ENCODE measurements at places on chromosomes 5 and 9.

- DNase-seq = no peak
These were observed 198.2 kb upstream of the GHR start for GRCh38 chr5:42225009-42225408.

GRCh38 chr5:53008751-53009150 is 19.6 kb downstream of the ITGA2 start:
- DNase-seq = no peak

GRCh38 chr5:21159510-21160059 is 1171.6 kb upstream of the CDH18 start:
- DNase-seq = no peak

DNA sequence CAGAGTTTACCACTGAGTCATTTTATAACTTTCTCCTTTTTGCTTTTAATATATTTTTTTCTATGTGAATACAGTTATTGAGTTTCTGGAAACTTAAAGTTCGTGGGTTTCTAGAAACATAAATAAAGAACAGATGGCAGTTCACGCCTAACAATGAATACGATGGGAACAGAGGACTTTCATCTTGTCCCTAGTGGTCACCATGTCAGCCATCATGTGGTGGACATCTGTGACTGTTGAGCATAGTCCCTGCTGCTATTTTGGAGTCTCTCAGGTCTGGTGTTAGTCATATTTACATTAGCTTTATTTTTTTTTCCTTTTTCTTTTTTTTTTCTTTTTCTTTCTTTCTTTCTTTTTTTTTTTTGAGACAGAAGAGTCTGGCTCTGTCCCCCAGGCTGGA is 85.3 kb downstream of the XRCC4 start:
- no peak for DNase-seq

DNA sequence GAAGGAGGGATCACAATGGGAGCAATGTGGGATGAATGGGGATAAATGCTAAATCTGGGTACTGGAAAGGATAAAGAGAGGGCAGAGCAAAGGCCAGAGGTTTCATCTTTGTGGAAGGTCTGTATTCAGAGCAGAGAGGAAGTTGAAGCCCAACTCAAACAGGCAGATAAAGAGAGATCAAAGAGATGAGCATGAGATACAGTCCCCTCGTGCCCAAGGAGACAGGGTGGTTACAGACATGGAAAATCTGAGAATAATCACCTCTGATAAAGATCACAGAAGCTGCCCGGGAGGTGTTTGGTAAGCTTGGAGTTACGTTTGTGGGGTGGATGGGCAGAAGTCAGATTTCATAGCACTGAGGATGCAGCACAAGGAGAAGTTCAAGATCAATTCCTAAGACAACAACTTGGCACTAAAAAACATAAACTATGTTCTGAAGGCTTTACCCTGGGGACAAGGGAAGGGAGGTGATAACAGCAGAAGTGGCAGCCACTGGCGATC is 459 bp upstream of the ERAP2 start:
- no peak for DNase-seq

- DNase-seq = no peak
These were observed 106.0 kb downstream of the CWC27 start for GRCh38 chr5:64874753-64875152.

DNA sequence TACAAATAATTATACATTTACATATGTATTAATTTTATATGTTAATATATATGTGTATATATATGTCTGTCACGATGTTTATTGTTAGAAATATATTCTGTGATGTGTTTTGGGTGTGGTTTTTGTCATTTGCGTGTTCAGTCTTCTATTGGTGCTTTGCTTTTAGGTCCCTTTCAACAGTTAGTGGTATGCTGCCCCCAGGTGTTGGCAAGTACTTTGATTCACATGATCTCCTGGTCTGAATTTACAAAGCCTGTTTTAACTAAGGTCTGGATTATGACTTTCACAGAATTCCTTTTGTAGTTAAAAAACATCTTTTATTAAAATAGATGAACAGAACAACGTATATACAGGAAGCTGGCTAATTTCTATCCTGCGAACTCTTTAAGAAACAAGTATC is 271.5 kb downstream of the CCDC171 start:
- DNase-seq = no peak

- DNase-seq = no peak
These were observed 256.0 kb downstream of the GRIA1 start for GRCh38 chr5:153746440-153746839.

DNA sequence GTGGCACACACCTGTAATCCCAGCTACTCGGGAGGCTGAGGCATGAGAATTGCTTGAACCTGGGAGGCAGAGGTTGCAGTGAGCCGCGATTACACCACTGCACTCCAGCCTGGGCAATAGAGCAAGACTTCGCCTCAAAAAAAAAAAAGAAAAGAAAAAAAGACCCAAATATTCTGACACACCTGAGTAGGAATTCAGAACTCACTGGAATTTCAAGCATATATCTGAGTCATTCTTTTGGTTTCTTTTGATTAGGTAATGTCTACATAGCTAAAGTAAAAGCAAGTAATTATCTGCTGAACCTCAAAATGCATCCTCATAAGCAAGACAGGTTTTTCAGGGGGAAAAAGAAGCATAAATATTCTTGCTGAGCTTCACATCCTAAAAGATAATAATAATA is 35.9 kb downstream of the ANKRD31 start:
- no peak for DNase-seq

DNA sequence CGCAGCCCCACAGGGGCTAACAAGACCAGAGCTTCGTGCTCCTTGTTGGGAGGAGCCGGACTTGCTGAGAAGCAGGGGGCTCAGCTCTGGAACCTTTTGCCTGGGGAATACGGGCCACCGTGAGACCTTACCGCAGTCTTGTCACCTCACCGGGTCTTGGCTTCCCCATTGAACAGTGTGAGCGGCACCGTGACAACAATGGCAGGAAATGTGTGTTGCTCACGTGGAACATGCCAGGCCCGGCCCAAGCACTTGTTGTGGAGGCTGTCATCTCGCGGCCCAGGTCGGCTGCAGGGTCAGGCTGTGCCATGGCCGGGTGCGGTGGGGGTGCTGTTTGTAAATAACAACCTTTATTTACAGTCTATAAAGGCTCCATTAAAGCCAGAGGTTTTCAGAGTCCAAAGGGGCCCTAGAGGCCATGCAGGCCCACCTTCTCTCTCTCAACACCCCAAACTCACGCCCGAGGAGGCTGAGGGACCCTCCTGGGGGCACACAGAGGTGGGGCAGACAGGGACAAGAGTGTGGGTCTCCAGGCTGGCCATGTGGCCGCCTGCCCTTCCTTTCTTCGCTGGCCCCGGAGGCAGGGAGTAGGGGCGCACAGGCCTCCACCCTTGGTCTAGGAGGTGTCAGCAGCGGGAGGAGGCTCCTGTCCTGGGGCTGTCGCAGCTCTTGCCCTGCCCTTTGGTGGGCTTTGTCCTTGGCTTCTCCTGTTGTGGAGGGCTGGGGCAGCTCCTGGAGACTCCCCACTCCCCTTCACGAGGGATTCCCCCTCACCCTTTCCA is 79.7 kb downstream of the TSPAN17 start:
- no peak for DNase-seq

- peak; percentile 48 for DNase-seq
These were observed 119.6 kb upstream of the NFIB start for GRCh38 chr9:14433351-14434157.

- DNase-seq = no peak
These were observed 296 bp downstream of the ZSWIM6 start for GRCh38 chr5:61332358-61332749.

GRCh38 chr5:133849116-133849515 is 119.3 kb downstream of the C5orf15 start:
- DNase-seq = no peak

- no peak for DNase-seq
These were observed 187.1 kb downstream of the SPOCK1 start for GRCh38 chr5:137312011-137312410.

DNA sequence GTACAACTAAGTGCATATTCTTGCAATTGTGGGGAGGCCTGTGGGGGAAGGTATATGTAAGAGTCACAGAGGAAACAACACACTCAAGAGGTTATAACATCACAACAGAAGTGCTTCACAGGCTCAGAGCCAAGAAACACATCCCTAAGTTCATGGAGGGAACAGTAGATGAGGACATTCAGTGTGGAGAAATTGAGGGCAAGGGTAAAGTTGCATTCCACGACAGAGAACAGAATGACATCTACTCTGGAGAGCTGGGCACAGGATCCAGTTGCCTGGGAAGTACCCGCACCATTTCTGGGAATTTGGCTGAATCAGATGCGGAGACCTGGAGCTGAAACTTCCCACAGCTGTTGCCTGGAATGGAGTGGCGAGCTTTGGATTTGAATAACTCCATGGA is 197.2 kb downstream of the NXNL2 start:
- no peak for DNase-seq

- no peak for DNase-seq
These were observed 4.2 kb upstream of the RASA1 start for GRCh38 chr5:87263498-87263897.

DNA sequence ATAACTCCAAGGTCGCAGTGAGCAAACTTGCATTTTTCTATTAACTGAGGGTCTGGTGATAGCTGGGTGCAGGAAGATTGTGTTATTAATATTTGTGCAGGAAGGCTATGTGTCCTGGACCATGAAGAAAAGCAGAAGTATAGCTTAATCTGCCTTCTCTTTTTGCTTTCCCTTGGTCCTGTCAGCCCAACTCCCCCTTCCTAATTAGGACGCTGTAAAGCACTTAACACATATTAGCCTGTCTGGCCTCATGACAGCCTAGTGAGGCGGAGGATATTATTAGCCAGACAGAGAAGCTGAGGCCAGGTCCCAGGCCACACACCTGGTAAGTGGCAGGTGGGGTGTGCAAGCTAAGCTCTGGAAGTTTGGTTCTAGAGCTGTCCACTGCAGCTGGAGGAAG is 29.5 kb downstream of the SLC46A2 start:
- DNase-seq = no peak

DNA sequence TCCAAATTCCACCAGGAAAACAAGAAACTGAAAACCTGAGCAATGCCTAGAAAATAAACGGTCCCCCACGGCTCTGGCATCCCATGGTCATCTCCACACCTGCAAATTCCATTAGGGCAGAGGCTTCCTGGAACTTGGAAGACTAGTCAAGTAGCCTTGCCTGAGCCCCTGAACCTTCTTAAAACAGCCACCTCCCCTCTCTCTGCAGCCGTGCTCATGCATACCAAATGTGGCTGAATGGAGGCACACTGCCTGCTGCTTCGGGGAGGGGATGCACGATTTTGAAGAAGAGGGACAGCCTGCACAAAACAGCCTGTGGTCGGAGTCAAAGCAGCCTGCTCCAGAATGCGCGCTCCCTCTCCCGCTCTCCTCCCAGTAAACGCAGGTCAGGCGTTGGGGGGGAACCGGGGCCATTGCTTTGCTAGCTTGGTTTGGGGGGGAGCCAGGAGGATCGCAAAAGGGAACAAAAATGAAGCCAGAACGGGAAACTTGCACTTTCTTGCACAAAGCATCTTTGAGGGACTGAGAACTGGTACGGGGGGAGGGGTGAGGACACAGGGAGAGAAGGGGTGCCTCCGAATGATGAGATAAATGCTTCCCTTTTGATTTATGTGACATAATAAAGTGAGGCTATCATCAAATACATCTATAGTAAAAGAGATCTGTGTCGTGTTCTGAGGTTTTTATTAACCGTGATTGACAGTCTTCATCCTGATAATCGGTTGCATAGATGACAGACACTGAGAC is at the start of gene TRPM3:
TRPM3 (minus strand) TSS at position 347 of the 747 bp plus-strand sequence; CDS start at position 80, 267 bp downstream.
- no peak for DNase-seq

GRCh38 chr5:157024208-157024959 is 34.5 kb downstream of the HAVCR1 start:
- no peak for DNase-seq

GRCh38 chr5:83472508-83473345 is 1.2 kb downstream of the VCAN start:
- no peak for DNase-seq

DNA sequence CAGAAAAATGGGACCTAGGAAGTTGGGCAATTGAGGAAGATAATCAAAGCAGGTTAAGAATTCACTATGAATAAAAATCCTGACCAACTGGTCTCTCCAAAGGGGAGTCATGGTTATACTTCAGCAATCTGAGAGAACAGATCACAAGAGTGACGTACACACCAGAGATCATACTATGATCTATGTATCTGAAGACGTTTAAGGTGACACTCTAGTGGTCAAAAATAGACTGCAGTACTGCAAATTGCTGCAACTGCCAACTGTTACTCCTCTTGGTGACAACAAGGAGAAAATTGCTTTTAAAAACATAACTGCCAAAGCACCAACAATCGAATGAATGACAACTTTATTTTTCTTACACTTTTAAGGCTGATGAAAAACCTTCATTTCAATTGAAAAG is 4.9 kb downstream of the AK6 start:
- DNase-seq = no peak

GRCh38 chr5:56575821-56576220 is 239.5 kb upstream of the MAP3K1 start:
- DNase-seq = no peak

DNA sequence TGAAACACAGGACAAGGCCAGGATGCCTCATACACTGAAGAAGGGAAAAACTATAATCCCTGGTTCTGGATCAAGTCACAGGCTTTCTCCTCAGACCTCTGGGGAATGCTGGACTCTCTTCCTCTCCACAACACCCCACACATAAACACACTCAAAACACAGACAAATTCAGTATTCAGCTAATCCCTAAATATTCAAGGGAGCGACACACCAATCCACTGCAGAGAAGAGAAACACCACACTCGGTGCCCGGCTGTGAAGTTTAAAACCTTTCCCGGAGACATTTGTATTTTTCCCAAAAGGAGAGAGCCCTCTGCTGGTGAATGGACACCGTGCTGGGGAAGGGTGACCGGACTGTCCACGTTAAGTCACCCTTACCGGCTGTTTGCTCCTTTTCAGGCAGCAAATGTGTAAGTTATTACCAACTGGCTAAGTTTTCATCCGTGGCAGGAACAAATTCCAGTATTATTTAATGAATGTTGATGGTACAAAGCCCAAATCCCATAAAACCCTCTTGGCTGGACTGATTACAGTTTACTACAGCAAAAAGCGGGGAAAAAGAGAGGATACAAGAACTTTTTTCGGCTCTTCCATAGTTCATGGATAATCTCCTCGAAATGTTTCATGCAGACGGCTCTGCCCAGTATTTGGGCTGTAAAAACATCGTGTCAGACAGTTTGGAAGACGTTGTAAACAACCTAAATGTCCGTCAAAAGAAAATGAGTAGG is 130.9 kb upstream of the SLC30A5 start:
- DNase-seq = no peak

- DNase-seq = no peak
These were observed 1037.3 kb upstream of the ACO1 start for GRCh38 chr9:31347082-31347617.

GRCh38 chr9:80839821-80840675 is 849.3 kb downstream of the TLE1 start:
- DNase-seq = no peak

- DNase-seq = no peak
These were observed 98.2 kb upstream of the GRHPR start for GRCh38 chr9:37324261-37324683.

GRCh38 chr5:18850216-18850615 is 1137.8 kb downstream of the CDH18 start:
- no peak for DNase-seq

DNA sequence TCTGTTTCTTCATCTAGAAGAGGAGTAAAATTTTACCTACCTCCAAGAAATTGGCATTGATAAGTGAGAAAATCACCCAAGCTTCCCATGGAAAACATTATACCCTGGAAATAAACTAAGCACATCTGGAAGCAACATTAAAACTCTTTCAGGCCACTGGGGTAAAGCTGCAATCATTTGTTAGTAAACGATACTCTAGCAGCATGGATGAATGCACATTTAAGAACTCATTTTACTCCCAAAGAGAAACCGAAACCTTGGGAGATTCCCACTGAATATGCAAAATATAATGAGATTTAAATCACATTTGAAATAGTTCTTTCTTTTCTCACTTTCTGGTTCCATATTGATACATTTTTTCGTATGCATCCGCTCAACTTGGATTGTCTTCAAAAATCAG is 467.5 kb downstream of the EFNA5 start:
- DNase-seq = no peak
